ENCODE measurements at places on chromosomes 16 and 17. TPM values are rescaled to one million over a fixed set of nuclear protein-coding genes. Genes with fewer than 3 reads are reported as not detected.

GRCh38 chr16:85573696-85574641, 39.2 kb upstream of the GSE1 start:
- H3K4me1 ChIP-seq, result peaks cover 81% of the 10 kb centered on the region
- H3K4me3 ChIP-seq, result no peak overlapping the region
- H3K27me3 ChIP-seq, result no peaks in the 10 kb centered on the region
- no peaks in the 10 kb centered on the region for H3K36me3 ChIP-seq
- peak; percentile 79 for DNase-seq

DNA sequence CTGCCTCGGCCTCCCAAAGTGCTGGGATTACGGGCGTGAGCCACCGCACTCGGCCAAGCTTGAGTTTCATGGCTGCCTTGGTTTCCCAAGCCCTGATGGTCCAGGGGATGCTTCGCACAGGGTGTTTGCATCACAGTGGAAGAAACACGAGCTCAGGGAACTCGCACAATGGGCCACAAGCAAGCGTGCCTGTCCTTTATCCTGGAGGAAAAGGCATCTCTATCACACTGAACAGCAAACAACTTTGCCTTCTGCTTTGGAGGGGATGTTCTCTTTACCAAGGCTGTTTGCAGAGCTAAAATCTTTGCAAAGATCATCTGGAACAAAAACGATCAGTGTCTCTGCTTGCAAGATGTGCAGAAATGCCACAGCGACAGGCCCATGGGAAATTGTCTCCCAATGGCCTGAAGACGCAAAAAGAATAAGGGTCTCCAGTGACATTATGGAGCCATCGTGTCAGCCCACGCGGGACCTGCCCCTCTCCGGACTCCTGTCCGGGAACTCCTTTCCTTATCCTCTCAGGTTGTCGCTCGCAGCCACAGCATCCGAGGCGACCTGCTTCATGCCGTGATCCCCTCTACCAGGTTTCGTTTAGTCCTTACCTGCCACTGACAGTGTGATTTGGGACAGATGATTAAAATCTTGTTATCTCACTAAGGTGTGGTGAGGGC, 44.1 kb upstream of the CBFA2T3 start:
- no peaks in the 10 kb centered on the region for H3K36me3 ChIP-seq
- H3K27ac ChIP-seq, result no peak overlapping the region
- DNase-seq, result no peak
- no peak overlapping the region for H3K4me3 ChIP-seq
- peaks cover 39% of the 10 kb centered on the region for H3K27me3 ChIP-seq

DNA sequence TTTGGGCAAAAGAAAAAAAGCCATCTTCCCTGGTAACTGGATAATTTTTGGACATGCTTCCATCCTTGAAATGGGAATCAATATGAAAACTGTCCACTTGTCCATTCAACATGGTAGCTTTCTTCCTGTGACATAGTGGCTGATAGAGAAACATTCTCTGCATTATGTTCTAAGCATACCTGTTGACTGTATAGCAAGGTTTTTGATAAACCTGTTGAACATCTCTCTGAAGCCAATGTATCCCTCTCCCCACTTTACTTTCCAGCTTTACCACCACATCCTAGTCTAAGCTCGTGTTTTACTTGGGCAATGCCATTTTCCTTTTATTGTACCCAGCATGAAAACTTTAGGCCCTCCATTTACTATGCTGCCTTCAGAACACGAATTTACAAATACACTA, 630.1 kb downstream of the TOX3 start:
- no peak overlapping the region for H3K27ac ChIP-seq
- DNase-seq, result no peak
- H3K27me3 ChIP-seq, result peaks cover 12% of the 10 kb centered on the region
- no peak overlapping the region for H3K4me3 ChIP-seq
- no peaks in the 10 kb centered on the region for H3K4me1 ChIP-seq
- H3K36me3 ChIP-seq, result no peaks in the 10 kb centered on the region

GRCh38 chr17:69516911-69517310, 102.4 kb downstream of the MAP2K6 start:
- H3K36me3 ChIP-seq, result peaks cover 44% of the 10 kb centered on the region
- no peaks in the 10 kb centered on the region for H3K27me3 ChIP-seq
- H3K4me3 ChIP-seq, result no peak overlapping the region
- H3K4me1 ChIP-seq, result no peaks in the 10 kb centered on the region
- no peak overlapping the region for H3K27ac ChIP-seq

GRCh38 chr16:38941-39892, 14.2 kb downstream of the POLR3K start:
- H3K27me3 ChIP-seq, result no peaks in the 10 kb centered on the region
- no peak overlapping the region for H3K4me3 ChIP-seq
- H3K36me3 ChIP-seq, result peaks cover 26% of the 10 kb centered on the region
- no peak overlapping the region for H3K27ac ChIP-seq

Gene ALDH3A2
- 78.4 TPM for total RNA-seq

Gene LRRC75A
- total RNA-seq, result 4.3 TPM
